ENCODE measurements at places on chromosomes 4 and X.
A peak's percentile ranks its signal among the peaks of the same experiment; 100 is the strongest.

- DNase-seq = no peak
These were observed 9.6 kb upstream of the CCDC149 start for GRCh38 chr4:24922416-24922815.

GRCh38 chrX:1493412-1493811 lies 40.7 kb upstream of the ASMTL start:
- DNase-seq = no peak

GRCh38 chrX:152528193-152528592 lies 77.1 kb upstream of the GABRA3 start:
- DNase-seq = no peak

GRCh38 chrX:24214568-24214967 lies 65.0 kb downstream of the ZFX start:
- no peak for DNase-seq

DNA sequence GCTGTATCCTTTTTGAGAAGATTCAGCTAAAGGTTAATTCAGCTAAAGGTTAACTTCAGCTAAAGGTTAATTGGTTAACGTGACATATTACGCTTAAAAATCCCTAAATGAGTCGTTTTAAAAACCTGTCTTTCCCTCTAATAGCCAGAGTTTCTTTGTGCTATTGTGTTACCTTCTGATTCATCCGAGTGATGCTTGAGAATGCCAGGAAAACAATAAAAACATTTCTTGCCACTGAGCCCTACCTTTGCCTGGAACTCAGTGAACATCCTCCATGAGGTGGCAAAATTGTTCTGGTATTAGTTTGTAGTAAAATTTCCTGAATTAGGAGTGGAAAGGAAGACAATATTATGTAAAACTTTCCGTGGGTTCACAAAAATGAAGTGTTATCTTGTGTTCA lies 13.7 kb upstream of the TMPRSS11E start:
- DNase-seq = no peak

GRCh38 chr4:22512306-22512705 lies 3.6 kb downstream of the ADGRA3 start:
- no peak for DNase-seq

- no peak for DNase-seq
These were observed 343.4 kb upstream of the RASGEF1B start for GRCh38 chr4:81814987-81815541.

- no peak for DNase-seq
These were observed 32.1 kb upstream of the SLC16A2 start for GRCh38 chrX:74389016-74389722.

- no peak for DNase-seq
These were observed 2.9 kb downstream of the CPZ start for GRCh38 chr4:8595237-8596087.

DNA sequence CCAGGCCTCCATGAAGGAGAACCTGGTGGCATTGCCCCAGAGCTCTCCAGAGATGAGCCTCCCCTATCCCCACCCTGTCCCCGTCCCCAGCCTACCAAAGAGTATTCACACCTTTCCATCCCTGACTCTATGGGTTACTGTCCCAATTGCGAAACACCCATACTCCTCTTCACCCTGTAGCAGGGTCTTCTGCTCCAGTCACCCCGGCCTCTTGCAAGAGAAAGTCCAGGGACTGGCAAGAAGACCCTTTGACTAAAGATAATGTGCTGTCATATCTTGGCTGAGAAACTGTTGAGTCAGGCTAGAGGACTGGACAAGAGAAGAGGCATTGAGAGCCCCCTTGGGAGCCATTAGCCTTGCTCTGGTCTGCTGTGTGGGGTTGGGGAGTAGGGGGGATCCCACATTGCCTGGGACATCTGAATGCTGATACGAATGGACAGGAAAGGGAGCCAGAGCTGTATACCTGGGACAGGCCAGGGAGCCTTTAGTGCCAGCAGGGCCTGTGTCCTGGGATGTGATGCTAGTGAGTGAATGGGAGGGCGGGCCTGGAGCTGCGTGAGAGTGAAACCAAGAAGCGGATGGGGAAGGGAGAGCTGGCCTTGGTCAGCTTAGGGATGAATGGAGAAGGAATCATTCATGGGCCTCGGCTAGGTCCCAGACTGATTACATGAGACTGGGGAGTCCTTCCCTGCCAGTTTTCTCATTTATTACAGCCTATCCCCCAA lies 27.1 kb downstream of the NALF2 start:
- no peak for DNase-seq

GRCh38 chr4:160372390-160372789 lies 1269.5 kb downstream of the RAPGEF2 start:
- DNase-seq = no peak

DNA sequence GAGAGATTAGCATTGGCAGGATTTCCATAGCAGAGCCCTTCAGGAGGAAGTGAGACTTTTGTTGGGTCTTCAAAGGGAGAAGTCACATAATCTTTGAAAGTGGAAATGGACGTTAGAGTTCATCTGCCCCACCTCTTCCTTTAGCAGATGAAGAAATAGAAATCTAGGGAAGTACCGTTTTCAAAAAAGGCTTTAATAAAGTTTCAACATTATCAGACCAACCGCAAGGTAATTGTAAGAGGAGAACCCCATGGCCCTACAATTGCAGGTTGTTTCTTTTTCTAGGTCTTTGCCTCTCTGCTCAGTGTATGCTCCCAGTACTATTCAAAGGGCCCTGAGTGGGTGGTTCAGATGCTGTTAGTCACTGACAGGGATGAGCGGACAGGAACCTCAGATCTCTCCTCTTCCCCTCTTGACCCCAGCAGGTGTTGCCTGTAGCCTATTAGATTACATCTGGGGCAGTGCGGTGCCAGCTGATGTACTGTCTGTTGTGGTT lies 48.6 kb upstream of the AP1S2 start:
- no peak for DNase-seq

GRCh38 chr4:4762909-4763821 lies 96.3 kb upstream of the MSX1 start:
- peak; percentile 13 for DNase-seq

- peak; percentile 77 for DNase-seq
These were observed 23.4 kb downstream of the CCNI start for GRCh38 chr4:77052352-77052751.

DNA sequence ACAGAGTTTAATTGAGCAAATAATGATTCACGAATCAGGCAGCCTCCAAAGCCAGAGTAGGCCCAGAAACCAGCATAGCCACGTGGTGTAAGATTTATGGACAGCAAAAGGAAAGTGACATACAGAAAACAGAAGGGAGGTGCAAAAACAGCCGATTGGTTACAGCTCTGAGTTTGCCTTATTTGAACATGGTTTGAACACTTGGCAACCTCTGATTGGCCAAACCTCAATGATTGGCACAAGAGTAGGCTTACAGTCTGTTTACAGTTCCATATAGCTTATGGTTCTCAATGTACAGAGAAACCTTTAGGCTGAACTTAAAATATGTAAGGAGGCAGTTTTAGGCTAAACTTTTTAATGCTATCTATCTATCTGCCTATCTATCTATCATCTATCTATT lies 394.8 kb downstream of the CFAP47 start:
- no peak for DNase-seq

GRCh38 chr4:164536814-164537213 lies 217.1 kb upstream of the SMIM31 start:
- DNase-seq = peak; percentile 32

- DNase-seq = no peak
These were observed 246.3 kb downstream of the NDST4 start for GRCh38 chr4:114866901-114867670.

GRCh38 chrX:39891781-39892180 lies 206.0 kb downstream of the BCOR start:
- no peak for DNase-seq

- no peak for DNase-seq
These were observed 39.8 kb downstream of the XIAP start for GRCh38 chrX:123899701-123900100.

DNA sequence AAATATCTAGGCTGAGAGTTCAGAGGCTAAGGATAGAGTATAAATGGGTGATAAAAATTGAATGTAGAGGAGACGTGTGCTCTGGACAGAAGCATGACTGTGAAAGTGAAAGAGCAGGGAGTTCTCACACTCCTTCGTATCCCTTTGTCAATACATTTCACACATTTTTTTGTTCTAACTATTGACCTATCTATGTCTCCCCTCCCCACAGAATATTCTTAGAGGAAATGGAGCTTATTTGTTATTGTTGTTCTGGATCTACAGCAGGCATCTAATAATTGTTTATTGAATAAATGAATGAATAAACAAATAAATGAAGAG lies 57.6 kb downstream of the ENPEP start:
- no peak for DNase-seq

DNA sequence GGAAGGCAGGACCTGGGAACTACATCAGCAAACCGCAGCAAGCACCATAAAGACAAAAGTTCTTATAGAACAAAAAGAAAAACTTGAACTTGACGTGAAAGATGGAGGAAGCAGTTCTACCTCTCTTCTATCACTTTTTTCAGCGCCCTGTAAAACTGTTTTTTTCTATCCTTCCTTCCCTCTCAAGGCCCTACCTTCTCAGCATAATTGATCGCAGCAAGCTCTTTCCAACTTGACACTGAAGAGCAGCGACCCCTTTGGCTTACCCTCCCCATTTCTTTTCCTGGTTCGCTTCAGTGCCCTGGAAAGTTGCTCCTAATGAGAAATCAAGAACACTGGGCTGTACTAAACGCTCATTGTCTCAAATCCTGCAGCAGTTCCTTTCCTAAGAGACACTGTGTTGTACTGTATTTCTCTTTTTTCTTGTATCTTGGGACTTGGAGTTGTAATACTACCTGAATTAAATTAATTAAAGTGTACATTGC lies 150.6 kb upstream of the SLC4A4 start:
- DNase-seq = no peak

DNA sequence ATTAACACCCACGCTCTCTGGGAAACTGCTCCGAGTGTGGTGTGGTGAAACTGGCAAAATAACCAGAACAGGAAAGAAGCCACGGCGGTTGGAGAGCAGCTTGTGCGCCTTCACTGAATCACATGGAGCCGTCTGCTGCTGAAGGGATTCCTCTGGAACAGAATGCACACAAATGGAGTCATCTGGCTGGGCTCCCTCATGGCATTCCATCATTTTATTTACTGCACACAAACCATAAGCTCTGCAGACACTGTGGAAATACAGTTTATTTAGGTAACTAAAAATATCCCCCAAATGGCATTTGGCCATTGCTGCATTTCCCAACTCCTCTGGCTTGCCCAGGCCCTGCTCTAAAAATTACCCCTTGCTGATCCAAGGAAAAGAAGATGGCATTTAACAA lies 187.0 kb upstream of the S100G start:
- no peak for DNase-seq

- no peak for DNase-seq
These were observed 20.1 kb upstream of the SASH3 start for GRCh38 chrX:129759576-129760061.
